ENCODE measurements at places on chromosomes 2 and 18.

DNA sequence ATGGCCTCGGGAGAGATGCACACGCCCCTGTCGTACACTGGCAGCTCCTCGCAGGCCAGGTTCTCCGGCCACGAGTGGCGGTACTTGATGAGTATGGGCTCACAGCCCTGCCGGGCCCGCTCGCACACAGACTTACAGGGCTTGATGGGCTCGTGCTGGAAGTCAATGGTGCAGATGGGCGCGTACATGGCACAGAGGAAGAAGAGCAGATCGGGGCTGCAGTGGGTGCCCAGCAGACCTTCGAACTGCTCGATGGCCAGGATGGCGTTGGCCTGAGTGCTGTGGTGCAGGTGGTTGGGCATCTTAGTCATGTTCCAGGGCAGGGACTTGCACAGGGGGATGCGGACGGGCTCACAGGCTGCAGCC is 359 bp downstream of the FRZB start:
- DNase-seq = no peak

DNA sequence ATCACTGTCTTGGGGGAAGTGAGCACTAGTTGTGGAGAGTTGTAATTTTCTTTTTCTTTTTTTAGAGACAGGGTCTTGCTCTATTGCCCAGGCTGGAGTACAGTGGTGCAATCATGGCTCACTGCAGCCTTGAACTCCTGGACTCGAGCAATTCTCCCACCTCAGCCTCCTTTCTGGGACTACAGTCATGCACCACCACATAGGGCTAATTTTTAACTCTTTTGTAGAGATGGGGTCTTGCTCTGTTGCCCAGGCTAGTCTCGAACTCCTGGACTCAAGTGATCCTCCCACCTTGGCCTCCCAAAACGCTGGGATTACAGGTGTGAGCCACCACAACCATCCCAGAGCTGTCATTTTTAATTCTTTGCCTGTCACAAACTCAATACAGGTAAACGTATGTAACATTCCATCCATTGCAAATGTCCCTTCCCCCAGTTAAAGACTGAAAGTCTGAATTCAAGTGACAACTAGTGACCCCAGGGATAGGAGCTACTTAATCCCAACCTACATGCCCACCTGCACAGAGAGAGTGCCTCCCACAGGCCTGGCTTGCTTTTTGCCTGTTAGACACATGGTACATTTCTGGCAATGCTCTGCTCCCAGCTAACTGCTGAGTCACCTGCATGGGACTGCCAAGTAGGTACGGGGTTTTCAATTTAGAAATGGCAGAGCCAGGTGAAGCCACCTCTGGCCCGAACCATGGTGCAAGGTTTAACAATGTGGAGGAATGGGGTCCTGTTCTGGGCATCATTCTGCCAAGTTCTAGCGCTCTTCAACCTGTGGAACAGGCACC is 60.6 kb downstream of the CYB5A start:
- DNase-seq = no peak

- DNase-seq = no peak
Observed at GRCh38 chr2:237540823-237541222, 25.6 kb upstream of the PRLH start.

DNA sequence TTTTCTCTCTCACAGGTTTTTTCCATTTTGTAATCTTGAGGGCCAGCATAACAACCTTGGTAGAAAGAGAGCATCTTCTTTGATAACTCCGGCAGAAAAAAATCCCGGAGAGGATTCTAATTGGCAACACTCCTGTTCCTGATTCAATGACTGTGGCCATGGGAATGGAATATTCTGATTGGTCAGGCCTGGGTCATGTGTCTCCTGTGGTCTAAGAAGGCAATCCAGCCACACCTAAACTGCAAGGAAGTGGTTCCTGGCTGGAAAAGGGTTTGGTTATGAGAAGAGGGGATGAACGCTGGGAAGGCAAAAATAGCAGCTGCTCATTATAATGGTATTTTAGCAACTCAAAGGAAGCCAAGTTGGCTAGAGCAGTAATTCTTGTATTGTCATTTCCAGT is 24.8 kb upstream of the ZNF638 start:
- DNase-seq = no peak

GRCh38 chr2:100940240-100940639 is 61.8 kb upstream of the RPL31 start:
- DNase-seq = no peak

GRCh38 chr2:8252997-8253694 is 428.7 kb upstream of the ID2 start:
- no peak for DNase-seq

- no peak for DNase-seq
Observed at GRCh38 chr2:77538031-77538430, 15.9 kb upstream of the LRRTM4 start.

- no peak for DNase-seq
Observed at GRCh38 chr18:37658894-37659293, 93.3 kb upstream of the CELF4 start.

DNA sequence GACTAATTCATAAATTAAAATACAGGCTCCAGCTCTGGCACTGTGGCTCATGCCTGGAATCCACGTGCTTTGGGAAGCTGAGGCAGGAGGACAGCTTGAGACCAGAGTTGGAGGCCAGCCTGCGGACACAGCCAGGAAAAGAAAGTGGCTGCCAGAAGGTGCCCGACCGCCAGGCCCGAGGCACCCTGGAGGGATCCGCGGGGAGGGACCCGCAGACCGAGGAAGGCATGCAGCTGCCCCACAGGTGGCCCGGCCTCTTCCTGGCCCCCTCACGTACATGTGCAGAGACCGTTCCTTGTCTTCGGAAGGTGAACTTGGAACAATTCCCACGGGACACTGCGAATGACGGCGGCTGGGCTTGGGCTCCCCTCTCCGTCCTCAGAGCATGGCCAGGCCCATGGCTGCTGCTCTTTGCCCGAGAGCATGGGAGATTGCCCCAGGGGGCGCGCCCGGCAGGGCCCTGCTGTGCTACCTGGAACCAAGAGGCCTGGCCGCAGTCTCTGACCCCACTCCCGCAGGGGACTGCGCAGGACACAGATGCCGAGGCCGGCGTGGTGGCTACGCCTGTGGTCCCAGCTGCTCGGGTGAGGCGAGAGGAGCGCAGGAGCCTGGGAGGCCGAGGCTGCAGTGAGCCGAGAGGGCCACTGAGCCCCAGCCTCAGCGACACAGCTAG is 55.6 kb upstream of the IMP4 start:
- no peak for DNase-seq

DNA sequence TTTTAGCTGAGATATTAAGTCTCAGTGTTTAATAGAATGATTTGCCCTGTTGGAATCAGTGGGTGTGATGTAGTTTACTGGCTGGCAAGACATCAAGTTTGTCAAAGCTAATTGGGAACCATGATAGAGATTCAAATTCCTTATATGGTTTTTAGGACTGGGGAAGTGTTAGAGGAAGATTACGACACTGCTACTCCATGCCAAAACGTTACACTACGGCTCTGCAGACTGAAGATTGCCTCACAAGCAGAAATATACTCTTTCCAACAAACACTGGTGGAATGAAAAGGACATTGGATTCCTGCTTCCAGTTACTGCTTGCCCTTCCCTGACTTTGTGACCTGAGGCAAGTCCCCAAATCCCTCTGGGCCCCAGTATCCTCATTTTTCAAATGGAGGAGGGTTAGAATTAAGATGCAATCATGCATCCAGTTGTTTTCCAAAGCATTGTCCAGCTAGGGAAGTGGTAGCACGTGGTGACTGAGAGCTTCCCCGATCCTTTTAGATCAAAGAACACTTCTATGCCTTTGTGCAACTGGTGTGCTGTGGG is 147.6 kb downstream of the CDC42EP3 start:
- no peak for DNase-seq

DNA sequence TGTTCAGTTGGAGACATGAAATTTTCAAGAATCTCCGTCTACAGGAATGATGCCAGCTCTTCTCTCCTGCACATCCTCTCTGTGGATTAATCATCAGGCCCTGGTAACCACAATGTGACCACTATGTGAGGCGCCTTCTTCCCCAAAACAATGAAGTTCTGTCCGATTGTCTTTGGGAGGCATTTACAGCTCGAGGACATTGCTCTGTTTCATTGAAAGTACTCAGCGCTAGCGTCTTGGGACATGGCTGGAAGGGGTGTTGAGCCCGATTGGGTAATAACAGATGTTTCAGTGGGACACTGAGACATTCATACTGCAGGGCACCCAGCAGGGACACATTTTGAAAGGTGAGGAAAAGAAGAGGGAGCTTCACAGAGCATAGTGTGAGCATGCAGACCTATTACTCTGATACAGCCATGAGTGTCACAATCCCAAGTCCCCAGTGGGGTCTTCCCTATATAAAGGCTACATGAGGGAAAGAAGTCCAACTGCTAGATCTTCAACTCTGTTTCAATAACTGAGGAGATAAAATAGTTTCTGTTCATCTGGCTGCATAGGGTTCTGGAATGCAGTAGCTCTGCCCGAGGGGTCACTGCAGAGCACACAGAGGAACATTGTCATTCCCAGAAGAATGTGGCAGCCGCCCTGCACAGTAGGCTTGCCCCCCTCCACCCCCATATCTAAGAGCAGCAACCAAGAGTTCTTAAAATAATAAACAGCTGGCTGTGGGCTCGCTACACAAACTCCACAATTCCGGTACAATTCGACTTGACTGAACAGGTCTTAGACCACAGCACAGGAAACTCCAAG is 237.3 kb downstream of the OSR1 start:
- DNase-seq = no peak

- DNase-seq = peak; percentile 71
Observed at GRCh38 chr18:37565101-37565976, at the start of gene CELF4. TSS of gene CELF4 (minus strand) at chr18:37565798.

DNA sequence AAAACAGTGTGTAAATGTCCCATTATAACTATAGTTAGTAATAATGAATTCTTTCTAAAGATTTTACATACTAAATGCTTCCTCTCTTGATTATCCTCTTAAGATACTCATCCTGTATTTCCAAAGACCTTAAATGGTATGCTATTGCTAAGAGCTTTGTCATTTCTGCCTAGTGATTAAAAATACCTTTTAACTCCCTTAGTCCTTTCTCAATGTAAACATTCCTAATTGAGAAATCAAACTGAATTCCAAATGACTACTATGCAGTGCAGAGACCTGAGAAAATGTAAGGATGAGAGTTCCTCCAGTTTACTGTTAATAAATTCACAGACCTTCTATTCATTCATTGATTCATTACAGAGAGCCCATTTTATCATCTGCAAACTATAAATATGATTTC is 86.9 kb downstream of the SOS1 start:
- no peak for DNase-seq

GRCh38 chr2:168952424-168952823 is 51.3 kb downstream of the G6PC2 start:
- no peak for DNase-seq

DNA sequence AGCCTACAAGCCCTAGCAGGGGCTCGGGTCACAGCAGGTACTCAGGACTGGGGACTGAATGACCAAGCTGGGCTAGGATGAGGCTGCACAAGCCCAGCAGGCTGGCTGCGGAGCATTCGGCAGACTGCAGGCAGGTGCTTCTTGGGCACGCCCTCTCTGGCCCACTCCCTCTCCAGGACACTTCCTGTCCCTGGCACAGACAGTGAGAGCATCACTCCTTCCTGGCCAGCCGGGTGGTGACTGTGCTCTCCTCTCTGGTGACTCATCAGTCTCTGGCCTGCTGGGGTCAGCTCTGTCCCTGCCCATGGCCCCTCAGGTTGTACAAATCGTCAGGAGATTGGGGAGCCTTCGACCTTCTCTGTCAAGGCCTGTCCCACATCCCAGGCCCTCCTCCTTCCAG is 22.5 kb downstream of the C1QL2 start:
- no peak for DNase-seq

DNA sequence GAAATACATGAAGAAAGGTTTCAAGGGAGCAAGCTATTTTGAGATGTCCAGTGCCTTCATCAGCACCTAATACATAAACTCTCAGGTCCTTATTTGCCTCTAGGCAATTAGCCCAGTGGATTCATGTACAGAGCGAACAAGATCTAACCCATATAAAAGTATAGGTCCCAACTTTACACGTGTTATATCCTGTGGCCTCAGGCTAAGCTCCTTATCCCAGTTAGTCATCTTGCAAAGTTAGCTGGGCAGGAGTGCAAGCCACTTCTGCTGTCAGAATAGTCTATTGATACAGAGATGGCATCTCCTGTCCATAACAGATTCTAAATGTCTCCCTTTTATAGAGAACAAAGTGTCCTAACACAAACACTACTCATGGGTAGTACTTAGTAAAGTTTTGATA is 203.9 kb upstream of the PIK3C3 start:
- DNase-seq = no peak

GRCh38 chr18:58858591-58859468 is 5.8 kb upstream of the ZNF532 start:
- no peak for DNase-seq

- no peak for DNase-seq
Observed at GRCh38 chr2:118085173-118086023, 2.9 kb upstream of the INSIG2 start.
